ENCODE measurements at places on chromosomes 6 and 20.
A peak's percentile ranks its signal among the peaks of the same experiment; 100 is the strongest.

DNA sequence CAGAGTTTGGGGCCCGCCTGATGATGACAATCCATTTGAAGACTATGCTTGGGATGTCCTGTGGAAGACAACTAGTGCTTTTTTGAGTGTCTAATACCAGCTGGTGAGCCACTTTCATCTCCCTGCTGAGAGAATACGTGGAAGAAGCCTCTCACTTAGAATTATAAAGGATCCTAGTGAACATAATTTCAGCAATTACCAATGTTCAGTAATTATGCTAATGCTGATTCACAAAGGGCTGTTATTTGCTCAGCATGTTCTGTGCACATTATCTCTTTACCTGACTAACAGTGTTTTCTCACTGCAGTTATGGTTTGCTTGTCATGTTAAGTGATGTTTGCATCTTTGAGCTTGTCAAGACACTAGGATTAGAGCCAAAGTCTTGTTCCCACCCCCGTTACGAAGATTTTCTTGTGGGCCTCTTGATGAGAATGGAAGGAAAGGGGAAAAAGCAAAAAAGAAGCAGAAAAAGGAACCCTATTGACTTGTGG lies 282.1 kb upstream of the CHD6 start:
- no peak for DNase-seq

- no peak for DNase-seq
These were observed 1040.7 kb upstream of the FLRT3 start for GRCh38 chr20:15378151-15378550.

DNA sequence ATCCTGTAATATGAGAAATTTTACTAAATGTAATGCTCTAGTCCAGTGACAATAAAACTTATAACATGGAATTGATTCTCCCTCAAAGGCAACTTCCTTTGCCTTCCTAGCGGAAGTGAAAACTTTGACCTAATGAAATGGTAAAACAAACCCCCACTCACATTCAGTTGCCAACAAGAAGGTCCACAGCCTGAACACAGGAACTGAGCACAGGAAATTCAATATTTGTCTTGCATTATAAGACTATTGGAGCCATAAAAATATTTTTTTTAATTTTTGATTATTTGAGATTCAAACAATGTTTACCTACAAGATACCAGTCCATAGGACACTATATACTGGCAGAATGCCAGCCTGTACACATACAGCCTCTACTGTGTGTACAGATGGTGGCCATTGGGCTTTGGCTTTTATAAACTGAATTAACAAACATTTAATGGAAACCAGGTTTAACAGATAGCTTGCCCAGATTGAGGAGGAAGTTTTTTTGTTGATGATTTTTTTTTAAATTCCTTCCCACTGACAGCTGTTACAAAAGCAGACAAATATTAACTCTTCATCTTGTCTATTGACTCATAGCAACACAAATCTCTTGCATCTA lies 481.5 kb upstream of the JAG1 start:
- no peak for DNase-seq

- DNase-seq, result no peak
These were observed 59.0 kb downstream of the THEMIS start for GRCh38 chr6:127841811-127842210.

DNA sequence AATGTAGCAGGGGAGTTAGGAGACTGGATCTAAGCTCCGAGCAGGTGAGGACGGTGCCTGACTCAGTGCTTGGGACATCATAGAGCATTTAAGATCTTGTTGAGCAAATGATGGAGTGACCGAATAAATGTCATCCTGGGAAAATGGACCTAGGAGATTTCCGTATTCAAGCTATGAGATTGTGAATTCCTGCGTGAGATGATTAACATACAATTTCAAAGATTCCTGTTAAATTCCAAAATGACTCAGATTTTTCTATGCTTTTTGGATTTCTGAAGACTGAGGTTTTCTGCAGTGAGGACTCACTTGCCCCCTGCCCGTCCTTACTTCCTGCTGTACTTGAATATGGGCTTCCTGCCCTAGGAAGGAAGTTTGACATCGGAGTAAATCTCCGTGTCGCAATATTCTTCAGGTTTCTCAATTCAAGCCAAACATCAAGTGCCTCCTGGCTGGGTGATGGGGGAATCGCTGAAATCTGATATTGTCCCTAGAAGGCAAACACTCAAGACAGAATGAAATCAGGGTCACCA lies 5.2 kb downstream of the SYTL3 start:
- peak; percentile 85 for DNase-seq

DNA sequence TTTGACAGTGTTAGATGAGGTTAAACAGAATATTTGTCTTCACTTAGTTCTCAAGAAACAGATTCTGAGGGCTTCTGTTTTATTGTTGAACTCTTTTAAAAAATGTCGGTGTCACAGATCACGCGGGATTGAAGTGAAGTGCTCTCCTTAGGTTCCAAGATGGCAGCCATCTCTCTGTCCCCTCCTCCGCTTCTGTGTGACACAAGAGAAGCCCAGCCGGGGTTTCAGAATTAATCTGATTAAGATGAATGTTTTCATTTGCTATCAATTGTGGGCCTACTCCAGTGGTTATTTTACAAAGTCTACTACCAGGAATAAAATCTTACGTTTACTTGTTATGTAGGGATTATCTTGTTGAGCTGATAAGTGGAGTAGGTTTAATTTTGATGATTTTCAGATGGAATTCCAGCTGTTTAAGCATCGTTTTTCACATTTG lies 10.9 kb downstream of the HIVEP1 start:
- no peak for DNase-seq

- DNase-seq, result peak; percentile 71
These were observed 96.9 kb downstream of the TCP11 start for GRCh38 chr6:35044145-35044745.

DNA sequence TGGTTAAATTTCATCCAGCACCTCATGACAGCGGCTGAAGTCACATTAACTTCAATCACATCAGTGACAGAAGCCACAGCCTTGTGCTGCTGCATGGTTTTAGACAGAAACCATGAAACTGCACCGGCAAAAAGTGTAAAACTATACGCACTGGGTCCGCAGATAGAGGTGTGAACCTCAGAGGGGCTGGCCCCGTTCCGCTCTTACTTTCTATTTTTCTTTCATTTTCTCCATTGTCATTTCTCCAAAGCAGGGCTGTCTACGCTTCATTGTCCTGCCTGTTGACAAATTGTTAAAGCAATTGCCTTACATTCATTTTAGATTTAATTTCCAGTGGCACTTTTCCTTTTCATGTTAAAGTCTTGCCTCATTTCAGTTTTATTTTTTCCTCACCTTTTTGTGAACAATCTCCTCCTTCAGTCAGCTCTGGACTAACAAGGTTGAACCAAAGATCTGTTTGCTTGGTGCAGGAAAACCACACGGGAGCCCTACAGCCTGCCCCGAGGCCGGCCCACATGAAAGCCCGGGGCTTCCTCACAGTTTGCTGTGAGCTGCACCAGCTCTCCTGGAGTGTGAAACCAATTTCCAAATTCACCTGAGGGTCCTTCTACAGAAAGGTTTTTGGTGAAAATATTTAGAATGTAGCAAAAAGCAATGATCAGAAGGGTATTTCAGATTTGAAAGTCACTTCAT lies 63.7 kb downstream of the PRR18 start:
- DNase-seq, result peak; percentile 46

GRCh38 chr6:42694586-42694985 lies 27.8 kb downstream of the PRPH2 start:
- no peak for DNase-seq

GRCh38 chr6:158411998-158412397 lies 99.7 kb downstream of the TULP4 start:
- no peak for DNase-seq

- no peak for DNase-seq
These were observed 20.8 kb downstream of the C20orf173 start for GRCh38 chr20:35508493-35509218.

DNA sequence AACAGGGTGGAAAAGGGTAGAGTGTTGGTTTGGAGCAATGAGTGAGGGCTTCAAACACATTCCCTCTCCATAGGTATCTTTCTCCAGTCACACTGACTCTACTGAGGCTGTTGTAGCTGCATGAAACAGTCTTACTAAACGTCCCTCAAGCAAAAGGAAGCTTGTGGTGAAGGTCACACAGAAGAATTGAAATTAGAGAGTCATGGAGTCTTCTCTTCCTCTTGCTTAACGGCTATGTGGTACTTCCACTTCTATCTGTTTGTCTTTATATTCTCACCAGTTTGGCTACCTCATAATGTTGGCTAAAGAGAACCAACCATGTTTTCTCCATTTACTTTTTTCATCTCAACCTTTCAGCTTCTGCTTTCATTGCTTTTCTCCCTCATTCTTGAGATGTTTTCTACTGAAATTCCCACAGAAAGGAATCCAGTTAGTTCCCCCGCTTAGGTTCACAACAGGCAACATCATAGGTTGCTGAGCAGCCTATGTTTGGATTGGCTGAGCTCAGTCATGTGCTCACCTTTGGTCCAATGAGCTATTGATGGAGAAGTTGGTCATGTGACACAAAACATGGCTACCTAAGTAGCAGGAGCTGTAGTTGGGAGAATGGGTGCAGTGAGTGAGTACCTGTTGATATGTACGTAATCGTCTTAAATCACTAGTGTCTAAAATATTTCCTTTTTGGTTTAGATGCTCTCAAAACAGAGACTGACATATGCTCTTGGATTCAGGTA lies 99.8 kb downstream of the SNAP25 start:
- no peak for DNase-seq

GRCh38 chr20:47038566-47039560 lies 144.2 kb downstream of the EYA2 start:
- DNase-seq, result peak; percentile 62

DNA sequence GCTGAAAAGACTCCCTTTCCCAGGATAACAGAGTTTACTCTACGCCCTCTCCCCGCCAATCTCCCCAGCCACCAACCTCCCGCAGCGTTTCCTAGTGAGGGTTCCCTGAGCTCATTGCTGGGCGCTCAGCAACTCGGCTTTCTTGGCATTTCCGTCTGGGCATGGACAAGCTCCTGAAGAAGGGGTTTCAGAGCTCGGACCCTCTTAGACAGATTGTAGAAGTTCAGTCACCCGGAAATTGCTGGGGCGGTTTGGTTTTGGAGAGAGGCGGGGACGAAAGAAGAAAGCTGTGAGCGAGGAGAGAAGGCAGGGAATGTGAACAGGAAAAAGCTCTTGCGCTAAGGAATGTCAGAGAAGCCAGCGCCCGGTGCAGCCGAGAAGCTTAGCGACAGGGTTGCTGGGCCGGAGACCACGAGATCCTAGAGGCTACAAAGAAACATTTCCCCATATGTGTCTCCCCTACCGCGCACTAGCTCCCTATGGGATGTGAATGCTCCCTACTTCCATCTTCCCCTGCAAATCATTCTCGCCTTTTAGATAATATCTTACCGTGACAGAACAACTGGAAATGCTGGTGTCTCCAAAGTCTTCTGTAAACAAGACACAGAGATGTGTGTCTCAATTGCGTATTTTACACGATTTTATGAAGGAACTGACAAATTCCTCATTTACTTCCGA lies 15.8 kb downstream of the POM121L2 start:
- DNase-seq, result no peak

GRCh38 chr6:169976301-169977081 lies 225.1 kb downstream of the ERMARD start:
- DNase-seq, result no peak

GRCh38 chr20:10987651-10988383 lies 314.0 kb upstream of the JAG1 start:
- no peak for DNase-seq

GRCh38 chr20:3237958-3238615 lies 903 bp downstream of the SLC4A11 start:
- DNase-seq, result no peak

DNA sequence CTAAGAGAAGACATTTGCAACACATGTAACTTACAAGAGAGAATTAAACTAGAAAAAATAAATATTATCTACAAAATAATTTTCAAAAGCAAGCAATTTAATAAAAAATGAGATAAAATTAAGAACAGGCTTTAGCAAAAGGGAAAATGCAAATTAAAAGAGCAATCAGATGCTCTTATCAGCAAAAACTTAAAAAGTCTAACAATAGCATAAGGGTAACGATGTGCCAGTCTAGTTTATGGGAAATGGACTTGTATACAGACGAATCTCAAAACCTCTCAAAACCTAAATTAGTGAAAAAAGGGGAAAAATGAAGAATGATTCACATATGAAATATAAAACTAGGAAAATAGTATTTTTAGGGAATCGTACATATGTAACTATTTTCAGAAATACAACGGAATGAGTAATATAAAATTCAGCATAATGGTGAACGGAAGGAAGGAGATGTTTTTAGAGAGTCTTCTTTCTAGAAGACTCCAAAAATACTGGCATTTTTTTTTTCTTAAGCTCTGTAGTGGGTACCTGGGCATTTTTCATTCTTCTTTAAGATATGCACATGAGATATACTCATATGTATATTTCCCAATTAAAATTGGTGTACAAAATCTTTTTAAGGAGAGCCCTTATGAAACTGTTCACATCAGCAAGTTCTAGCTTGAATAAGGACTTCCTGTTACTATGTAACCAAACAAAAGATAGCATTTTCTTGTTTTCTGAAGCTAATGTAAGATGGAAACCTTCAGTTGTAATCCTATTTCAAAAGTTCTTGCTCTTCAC lies 927 bp upstream of the MANEA start:
- no peak for DNase-seq

- DNase-seq, result no peak
These were observed 77.6 kb downstream of the RIN2 start for GRCh38 chr20:19835533-19836222.

DNA sequence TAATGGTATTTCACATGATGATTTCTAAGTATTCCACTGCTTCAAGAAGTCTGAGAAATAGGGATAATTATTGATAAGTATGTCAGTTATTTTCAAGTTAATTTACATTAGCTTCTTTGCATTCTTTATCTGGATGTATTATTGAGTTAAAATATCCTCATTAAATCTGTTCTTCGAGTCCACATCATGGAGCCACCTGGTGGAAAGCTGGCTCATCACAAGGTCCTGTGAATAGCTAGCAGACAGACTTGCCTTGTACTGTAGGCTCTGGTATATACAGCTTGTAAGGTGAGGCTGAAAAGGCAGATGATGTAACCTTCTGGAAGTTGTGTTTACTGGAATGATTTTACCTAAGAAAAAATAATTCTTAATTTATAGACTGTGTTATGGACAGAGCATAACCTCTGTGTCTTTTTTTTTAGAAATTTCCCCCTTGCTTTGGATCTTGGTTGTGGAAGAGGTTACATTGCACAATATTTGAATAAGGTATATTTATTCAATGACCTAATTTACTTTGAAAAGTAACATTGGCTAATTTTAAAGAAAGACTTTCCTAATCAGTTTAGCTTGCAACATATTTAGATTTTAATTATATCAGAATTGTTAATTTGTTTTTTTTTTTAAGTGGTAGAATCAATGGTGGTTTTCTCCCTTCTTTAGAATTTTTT lies 3.5 kb downstream of the NDUFAF5 start:
- DNase-seq, result peak; percentile 38

GRCh38 chr6:43089874-43090558 lies 13.9 kb downstream of the PTK7 start:
- DNase-seq, result no peak

Measured in suppressor macrophage (primary cell).